ENCODE measurements at places on chromosomes 1 and 21. TPM values are rescaled to one million over a fixed set of nuclear protein-coding genes. Genes with fewer than 3 reads are reported as not detected.

Gene AIRE
- total RNA-seq = not detected

DNA sequence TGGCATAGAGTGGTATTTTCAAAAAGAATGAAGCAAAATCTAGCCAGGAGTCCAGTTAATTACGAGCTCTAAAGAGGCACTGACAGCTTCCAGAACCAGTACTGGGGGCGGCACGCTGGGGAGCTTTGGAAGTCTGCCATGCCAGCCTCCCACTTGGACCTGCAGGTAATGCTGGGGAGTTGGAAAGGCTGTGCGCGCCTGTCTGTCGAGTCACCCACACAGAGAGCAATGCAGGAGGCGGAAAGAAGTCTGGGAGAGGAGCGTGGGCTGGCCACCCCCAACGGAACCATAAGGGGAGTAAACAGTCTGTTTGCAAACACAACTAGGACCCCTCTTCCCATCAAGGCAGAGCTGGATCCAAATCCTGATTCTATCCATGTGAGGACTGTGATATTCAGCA, 84.5 kb downstream of the BEND5 start:
- no peak for DNase-seq

GRCh38 chr1:897226-897625, 26.5 kb upstream of the SAMD11 start:
- no peak for DNase-seq

Gene OR2AK2
- total RNA-seq = not detected

DNA sequence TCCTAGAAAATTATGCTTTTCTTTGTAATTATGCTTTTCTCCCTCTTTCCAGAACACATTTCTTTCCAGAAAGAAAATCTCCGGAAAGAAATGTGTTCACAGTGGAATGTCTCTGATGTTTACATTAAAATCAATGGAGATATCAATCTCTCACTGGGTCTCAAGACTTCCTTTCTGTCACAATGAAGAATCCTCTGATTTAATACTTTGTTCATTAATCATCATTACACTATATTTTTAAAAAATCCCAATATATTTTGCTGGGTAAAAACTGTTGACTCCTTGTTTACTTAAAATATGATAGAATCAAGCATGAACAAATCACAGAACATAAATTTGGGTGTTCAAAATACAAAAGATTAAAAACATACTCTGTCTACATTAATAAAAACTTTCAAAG, 26.3 kb upstream of the TGFBR3 start:
- DNase-seq = no peak

- DNase-seq = peak; percentile 76
Measured at GRCh38 chr21:35614396-35614921, 445.9 kb downstream of the SETD4 start.
